Stimulated activated naive CD4-positive, alpha-beta T cell (primary cell): ENCODE measurements at places on chromosomes 4 and X.

GRCh38 chrX:38220415-38221390, at the start of gene SRPX:
Gene SRPX (minus strand): TSS chrX:38220871. CDS start chrX:38220792, 79 bp downstream.
- DNase-seq: no peak

DNA sequence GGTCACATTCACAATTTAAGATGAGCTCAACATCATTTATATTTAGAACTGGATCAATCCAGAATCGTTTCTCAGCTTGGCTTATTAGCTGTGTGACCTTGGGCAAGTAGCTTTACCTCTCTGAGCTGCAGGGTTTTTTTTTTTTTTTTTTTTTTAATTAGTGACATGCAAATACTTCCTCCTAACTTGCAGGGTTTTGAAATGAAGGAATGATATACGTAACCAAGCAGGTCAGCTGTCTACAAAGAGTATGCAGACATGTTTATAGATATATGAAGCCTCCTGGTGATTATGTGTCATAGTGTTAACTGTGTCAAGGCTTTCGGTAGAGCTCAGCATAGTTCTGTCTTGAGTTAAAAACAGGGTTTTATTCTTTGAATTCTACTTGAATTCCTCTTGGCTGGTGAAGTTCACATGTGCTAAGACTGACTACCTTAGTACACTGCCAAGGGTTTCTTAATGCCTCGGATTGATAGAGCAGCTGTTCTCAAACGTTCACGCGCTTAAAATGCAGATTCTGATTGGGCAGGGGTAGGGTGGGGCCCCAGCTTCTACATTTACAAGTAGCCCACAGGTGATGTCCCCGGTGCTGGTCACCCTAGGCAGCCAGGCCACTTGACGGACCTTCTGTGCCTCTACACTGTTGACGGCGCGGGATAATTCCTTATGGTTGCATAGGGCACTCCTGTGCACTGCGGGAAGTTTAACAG, 654 bp upstream of the STS start:
- no peak for DNase-seq

DNA sequence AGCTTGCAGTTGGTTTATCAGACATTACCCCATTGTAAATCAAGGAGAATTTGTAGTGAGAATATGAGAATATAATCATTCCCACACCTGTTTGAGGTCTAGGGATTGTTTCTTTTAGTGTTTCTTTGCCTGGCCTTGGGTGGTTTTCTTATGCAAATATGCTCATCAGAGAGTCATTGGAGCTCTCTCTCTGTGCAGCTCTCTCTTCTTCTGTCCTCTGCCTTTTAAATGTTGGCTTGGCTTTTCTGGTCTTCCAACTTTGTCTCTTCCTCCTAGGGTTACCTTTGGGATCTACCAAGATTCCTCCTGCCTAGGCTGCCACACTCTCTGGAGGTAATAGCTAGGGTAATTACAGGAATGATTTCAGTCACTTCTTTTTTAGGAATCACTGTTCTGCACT, 102.3 kb upstream of the ARSJ start:
- no peak for DNase-seq

DNA sequence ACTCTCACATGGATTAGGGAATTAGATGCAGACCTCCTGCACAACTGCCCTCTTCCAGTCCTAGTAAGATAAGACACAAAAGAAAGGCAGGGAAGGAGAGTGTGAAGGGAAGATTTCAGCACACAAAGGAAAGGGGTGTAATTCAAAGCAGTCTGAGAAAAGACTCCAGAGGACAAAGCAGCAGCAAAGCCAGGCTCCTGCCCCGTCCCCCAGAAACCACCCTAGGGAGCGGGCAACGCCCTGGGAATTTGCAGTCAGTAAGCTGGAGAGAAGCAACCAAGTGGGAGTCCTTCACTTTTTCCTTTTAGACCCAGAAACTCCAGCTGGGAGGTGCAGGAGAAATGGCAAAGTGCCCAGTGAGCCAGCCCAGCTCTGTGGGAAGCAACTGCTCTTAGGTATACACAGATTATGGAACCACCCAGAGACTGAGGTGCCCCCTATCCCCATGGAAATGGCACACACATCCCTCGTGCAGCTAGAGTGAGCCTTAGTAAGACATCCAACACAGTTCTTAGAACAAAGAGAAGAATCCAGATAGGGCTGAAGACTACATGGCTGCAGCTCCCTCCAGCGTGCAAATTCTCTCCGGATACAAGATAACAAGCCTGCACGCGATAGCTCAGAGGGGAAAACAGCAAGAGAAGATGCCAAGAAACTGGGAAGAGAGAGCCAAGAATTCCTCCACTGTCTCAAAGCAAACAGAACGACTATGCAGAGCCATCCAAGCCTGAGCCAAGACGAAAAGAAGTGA, 26.5 kb upstream of the IRAK1 start:
- no peak for DNase-seq

DNA sequence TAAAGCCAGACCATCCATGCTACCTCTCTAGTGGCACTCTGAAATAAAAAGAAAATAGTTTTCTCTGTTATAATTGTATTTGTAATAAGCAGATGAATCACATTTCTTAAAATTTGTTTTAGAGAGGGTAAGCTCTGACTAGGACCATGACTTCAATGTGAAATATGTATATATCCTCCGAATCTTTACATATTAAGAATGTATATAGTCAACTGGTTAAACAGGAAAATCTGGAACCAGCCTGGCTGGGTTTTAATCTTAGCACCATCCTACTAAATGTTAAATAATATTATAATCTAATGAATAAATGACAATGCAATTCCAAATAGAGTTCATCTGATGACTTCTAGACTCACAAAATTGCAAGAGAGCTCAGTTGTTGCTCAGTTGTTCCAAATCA, 1.5 kb downstream of the FGB start:
- DNase-seq: no peak

DNA sequence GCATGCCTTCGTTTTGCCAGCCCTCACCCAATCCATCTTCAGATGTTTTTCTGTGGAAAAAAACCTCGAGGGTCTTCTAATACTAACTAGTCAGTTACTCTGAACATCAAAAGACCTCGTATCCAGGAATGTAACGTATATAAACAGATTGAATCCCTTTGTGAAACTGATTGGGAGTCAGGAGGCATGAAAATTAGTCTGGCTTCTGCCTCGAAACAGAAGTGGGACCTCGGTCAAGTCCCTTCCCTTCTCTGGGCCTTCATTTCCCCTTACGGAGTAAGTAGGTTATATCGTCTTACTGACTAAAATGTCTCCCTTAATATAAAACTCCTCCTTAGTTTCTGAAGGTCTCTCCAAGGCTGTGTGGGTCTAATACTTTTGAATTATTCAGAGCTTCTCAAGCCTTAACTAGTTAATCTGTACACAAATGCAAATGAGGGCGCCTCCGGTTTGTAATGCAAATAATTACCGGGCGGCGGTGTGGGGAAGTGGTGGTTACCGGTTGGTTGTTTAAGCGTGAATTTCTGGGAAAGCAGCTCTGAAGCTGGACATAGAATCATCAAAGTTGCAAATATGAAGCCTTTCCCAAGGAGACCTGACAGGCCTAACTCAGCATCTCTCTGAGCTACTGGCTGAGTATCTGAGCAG, 11.4 kb upstream of the NKRF start:
- no peak for DNase-seq
